Hematopoietic multipotent progenitor cell (in vitro differentiated cells): ENCODE measurements at places on chromosomes 1 and 21.

DNA sequence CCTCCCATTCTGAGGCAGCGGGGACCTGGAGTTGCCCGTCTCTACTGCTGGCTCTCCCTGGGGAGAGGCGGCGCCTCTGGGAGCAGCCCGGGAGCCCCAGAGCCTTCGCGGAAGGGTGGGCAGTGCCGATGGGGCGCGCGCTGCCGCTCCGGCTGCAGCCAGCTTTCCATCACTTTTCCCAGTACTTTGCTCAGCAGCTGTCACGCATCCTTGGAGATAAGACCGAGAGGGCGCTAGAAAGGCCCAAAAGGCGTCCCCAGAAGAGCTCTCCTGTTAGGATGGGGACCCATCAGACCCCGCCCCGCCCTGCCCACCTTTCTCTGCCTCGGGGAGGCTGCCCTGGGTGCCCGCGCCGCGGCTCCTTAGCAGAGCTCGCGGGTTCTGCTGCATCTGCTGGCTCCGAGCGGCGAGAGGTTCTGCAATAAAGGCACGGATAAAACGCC, 534 bp downstream of the KCNH1 start:
- DNase-seq: peak; percentile 8

- no peak for DNase-seq
These were observed 20.0 kb upstream of the FCER1A start for GRCh38 chr1:159282118-159282517.

- DNase-seq: peak; percentile 9
These were observed 22.2 kb upstream of the HPDL start for GRCh38 chr1:45304311-45305081.

DNA sequence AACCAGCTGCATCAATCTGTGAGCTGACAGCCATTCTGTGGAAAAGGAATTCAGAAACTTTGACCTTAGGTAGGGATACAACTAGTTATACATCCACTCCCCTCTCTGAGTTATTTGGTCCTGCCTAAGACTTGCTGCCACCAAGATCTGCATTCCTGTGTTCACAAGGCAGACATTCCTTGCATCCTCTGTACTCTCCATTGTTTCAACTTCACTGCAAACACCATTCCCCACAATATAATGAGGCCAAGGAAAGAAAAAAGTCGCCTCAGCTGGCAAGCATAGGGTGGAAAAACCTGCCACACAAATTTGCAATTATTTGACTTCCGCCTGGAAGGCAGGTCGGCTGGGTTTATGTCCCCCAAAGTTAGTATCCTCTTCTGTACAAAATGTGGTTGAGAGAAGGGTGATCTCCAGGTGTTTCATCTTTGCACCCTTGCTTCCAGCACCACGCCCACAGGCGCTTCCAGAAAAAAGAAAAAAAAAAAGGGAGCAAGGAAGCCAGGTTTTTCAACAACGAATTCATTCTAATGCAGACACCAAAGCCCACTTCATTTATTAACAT, 676 bp upstream of the CTTNBP2NL start:
- DNase-seq: no peak

GRCh38 chr1:240294566-240294965, 202.9 kb downstream of the FMN2 start:
- no peak for DNase-seq

DNA sequence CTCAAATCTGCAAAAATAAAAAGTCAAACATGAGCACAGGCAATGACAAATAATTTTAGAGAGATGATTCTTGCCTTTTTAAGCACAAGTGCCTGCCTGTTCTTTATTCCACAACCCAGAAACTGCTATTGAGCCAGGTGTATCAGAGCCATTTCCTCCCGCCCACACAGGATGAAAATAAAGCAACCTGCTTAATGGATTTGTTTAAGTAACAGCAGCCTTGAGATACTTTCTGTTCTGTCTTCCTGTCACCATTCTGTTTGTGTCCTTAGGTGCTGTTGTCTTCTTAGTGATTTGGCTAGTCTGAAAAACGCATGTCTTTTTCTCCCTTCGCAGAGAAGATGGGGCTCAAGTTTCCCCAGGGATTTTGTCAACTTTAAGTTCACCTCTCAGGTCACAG, 11.4 kb downstream of the RPE65 start:
- no peak for DNase-seq

GRCh38 chr1:33147997-33148314, 33.9 kb downstream of the TRIM62 start:
- DNase-seq: no peak

GRCh38 chr1:248810727-248811513, 14.8 kb downstream of the SH3BP5L start:
- no peak for DNase-seq

DNA sequence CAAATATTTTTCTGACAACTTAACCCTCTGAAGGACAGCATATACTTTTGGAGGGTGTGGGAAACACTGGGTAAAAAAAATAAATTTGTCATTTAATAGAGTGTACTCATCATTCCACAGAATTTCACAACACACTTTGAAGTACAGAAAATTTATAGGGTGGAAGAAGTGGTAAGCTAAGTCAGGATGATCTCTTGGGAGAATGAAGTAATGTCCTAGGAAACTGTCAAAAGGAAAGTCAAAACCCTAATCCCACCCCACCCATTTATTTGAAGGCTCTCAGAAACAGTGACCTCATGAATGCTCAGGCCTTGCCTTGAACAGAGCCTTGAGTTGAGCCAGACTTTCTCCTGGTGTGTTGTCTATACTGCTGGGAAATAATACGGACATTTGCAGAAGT, 7.3 kb upstream of the UAP1 start:
- no peak for DNase-seq

DNA sequence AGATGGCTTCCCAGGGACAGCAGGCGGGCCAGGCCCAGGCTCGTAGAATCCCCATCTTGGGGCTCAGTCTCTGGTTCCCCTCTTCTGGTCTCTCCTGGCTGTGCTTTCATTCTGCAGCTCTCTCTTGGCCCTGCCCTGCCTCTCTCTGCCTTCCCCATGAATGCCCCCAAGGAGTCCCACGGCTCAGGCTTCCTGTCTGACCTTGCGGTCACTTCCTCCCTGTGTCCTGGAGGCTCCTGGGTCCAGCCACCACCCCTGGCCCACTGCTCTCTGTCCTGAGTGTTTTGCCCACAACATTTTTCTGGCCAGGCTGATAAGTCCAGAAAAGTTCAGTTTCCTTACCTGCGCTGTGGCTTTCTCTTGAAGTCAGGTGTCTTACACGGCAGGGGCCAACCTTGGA, 29.1 kb downstream of the PIGP start:
- DNase-seq: no peak

DNA sequence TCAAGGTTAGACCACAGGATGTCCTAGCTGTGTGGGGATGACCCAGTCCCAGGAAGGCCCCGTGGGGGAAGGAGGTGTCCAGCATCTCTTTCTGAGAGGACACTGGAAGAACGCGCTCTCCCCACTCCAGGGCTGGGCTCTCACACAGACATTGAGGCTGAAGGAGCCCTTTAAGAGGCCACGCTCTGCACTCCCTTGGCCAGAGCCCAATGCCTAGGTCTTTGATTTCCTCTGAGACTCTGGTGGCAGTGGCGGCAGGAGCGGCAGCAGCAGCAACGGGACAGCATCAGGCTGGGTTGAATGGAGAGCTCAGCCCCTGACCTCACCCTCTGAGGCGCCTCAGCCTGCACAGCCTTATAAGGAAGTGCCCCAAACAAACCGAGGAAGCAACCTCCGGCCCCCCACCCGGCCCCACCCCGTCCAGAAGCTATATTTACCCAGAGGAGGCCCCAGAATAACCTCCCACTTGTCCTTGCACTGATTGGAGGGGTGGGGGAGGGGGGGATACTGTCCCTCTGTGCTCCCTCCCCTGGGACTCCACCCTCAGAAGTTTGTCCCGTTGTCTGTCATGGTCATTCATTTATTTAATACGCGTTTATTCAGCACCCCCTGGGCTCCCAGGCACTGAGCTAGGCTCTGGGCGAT, 12.3 kb downstream of the NES start:
- DNase-seq: no peak

- DNase-seq: no peak
These were observed 61.1 kb downstream of the HNRNPR start for GRCh38 chr1:23282957-23283356.
